NCI-H1048 (cell line): ENCODE measurements at places on chromosomes 11 and 22.

DNA sequence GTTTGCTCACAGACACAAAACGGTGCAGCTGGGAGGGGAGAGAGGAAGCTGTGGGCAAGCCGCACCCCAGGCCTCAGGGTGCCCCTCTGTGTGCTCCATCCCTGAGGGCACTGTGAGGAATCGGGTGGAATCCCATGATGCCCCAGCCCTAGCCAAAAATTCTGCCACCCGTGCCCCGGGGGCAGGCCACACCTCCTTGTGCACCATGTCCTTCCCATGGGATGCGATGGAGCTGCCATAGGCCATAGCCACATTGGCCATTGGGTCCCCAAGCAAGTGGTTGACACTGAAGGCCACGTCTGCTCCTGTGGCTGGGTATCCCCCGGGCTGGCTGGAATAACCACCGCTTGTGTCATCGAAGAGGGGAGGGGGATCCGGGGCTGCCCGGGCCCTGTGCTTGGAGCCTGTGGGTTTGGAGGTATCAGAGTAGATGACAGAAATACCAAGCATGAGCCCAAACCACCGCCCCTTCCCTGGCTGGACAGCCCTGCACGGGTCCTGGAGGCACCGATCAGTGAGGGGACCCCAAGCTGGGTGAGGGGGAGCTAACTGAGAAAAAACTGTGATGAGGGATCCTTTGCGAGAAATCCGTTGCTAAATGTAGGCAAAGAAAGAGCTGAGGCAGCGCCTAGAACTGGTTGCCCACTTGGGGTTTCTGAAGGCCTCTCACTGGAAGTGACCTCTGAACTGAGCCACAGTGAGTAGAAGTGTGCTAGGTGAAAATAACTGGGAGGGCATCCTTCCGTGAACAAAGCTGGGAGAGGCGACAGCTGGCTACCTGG, 863 bp downstream of the YIF1A start:
- no peak for DNase-seq

DNA sequence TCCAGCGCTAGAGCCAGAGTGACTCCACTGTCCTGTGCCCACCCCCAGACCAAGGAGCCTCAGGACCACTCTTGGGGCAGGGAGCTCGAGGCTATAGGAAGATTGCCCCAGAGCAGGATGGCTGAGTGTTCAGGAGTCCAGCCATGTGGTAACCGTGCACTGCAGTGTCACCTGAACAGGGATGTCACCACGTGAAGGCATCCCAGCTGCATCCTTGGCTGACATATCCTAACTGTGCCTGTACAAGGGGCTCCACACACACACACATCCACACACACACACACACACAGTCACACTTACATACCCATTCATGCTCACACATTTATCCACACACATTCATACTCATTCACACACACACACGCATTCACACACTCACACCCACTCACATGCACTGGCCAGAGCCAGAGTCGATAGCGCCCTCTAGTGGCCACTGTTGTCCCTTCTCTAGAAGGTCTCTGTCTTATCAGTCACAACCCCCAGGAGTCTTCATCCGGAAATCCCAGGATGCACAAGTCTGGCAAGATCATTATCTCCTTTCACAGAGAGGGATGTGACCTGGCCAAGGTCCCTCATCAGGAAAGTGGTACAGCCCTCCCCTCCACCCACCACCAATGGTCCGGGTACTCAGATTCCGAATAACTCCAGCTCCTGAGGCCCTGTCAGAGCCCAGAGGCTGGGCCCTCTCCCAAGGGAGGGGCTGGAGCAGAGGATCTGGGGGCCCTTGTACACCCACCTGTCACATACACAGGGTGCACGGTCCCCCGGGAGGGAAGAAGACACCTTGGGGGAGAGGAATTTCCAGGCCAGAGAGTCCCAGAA, 55.1 kb downstream of the IGLL5 start:
- DNase-seq, result peak; percentile 11

DNA sequence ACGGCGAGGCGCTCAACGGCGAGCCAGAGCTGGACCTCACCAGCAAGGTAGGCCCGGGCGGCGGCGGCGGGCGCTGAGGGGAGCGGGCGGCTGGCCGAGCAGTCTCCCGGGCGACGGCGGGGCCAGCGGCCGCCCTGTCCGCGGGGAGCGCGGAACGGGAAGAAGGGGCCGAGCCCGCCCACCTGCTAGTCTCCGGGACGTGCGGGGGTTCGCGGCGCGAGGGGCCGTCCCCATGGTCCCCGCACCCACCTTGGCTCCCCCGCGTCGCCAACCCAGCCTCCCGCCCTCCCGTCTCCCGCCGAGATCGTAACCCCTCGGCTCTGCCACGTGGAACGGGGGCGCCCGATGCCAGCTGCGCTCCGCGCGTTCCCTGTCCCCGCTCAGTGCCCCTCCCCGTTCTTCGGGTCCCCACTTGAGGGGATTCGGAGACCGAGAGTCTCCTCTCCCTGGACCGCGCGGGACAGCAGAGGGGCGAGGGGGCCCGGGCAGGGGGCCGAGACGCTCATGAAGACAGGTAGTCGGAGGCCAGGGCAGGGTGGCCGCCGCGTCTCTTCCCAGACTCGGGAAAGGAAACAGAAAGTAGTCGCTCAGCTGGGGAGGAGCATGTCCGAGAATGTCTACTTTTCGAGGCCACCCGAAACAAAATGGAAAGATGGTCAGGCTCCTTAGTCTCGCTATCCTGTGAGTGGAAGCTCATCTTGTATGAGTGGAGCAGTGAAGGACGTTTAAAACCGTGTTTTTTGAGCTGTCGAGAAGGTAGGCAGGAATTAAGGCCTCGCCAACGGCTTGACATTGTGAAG, 557 bp downstream of the GTPBP1 start:
- DNase-seq, result no peak

DNA sequence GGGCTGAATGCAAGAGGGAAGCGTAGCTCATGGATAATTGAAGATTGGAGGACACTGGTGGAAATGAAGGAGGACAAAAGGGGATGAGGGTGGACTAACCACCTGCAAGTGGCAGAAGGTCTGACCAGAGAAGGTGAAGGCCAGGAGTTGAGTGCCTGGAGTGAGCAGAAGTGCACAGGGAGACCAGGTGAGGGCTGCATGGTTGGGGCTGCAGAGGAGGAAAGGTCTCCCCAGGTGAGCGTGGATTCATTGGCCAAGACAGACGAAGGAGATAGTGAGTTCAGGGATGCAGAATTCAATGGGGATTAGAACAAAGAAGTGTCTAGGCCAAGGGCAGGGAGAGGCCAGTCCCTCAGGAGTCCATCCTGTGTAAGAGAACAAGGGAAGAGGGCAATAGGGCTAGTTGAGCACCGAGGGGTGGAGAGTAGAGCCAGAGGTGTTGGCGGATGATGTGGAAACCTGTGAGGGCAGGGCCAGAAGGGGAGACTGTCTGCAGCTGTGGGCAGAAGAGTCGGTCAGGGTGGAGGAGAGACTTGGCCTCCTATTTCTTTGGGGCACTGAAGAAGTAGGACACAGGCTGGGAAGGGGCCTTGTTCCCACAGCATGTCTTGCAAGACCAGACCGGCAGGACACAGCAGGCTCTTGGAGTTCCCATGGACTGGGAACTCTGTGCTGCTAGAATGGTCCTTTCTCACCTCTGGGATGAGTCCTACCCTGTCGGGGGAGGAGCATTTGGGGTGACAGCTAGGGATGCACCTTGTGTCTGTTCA, 6.7 kb downstream of the TRIM29 start:
- DNase-seq, result no peak

DNA sequence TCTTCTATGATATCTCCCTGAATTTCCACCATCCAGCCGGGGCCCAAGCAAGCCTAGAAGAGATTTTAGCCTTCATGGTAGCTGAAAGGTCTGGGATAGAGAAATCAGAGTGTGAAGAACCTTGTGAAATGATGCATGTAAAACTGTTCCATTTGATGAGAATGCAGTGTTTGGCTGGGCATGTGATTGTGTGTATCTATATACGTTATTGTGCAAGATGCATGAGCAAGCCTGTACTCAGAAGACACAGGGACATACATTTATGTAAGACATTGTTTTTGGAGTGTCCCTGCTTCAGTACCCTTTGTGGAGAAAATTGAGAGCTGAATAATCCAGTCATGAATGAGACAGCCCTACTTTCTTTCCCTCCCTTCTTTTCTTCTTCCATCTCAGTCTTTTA, 15.2 kb upstream of the OR52K2 start:
- no peak for DNase-seq

DNA sequence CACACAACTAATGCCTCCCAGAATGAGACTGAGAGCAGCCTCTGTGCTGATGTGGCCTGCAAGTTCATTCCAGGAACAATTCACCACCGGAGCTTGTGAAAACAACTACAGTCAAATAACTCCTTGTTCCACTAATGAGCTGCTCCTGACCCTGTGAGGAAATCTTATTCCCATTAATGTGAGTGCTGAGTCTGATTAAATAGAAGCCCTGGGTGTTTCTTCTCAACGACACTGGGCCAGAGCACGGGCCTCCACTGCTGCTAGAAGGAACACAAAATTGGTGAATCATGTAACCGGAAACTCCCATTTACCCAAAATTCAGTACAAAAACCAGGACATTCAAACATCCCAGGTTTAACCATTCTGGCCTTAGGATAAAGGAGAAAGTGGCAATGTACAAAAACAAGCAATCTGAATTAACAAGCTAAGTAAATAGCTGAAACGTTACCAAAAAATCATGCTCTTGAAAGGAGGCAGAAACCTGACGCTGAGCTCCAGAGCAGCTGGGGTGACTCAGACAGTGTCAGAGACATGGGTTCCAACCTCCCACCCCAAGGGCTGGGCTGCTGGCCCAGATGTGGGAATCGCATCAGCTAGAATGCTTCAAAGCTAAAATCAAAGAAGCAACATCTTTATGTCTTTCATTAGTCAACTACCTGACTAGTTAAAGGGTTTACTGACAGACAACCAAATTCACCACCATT, 26.7 kb downstream of the SERGEF start:
- no peak for DNase-seq

- DNase-seq, result no peak
These were observed 10.4 kb upstream of the PPP2R1B start for GRCh38 chr11:111776398-111777093.

DNA sequence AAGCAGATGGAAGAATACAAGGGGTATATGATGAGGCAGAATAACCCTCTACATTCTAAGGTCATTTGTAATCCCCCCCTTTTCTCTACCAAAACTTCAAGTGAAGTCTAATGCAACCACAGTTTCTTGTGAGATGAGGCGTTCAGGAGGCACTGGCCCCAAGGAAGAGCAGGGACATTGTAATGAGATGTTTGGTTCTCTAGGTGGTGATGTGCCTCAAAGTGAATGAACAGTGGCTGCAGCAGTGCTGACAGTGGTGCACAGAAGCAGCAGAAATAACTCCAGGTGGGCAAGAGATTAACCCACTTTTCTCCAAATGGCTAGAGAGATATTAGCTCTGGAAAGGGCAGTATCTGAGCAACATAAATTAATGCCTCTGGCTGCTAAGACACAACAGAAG, 33.8 kb downstream of the PDGFD start:
- no peak for DNase-seq

GRCh38 chr22:35531676-35532075, 9.0 kb upstream of the RASD2 start:
- no peak for DNase-seq

DNA sequence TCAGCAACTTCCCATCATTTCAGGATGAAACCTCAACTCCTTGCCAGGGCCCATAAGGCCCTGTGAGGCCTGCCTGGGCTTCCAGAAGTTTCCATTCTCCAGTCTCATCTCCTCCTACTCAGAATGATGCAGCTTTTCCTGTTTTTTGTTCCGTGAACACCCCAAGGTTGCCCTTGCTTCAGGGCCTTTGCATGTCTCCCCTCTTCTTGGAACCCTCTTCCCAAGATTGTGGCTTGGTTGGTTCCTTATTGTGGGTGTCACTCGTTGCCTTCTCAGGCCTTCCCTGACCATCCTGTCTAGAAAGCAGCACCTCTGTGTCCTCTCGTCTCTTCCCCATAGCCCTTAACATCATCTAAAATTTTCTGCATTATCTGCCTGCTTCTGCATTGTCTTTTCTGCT, 23.2 kb upstream of the YWHAH start:
- DNase-seq, result no peak

GRCh38 chr11:65169164-65169641, 830 bp upstream of the SPDYC start:
- DNase-seq, result no peak

DNA sequence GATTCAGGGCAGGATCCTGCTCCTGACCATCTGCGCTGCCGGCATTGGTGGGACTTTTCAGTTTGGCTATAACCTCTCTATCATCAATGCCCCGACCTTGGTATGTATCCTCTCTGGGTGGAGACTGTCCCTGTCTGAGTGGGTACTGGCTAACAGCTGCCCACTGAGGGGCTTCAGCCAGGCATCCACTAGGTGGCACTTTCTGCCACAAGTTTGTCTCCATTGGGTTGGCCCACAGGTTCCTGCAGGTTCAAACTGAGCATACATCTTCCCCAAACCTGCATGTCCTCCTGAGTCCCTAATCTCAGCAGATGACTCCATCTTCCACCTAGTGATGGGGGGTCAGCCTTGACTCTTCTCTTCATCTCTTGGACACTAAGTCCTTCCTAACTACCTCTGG, 4.4 kb downstream of the SLC2A11 start:
- no peak for DNase-seq

- no peak for DNase-seq
These were observed 6.6 kb upstream of the CDC42BPG start for GRCh38 chr11:64850979-64851567.

DNA sequence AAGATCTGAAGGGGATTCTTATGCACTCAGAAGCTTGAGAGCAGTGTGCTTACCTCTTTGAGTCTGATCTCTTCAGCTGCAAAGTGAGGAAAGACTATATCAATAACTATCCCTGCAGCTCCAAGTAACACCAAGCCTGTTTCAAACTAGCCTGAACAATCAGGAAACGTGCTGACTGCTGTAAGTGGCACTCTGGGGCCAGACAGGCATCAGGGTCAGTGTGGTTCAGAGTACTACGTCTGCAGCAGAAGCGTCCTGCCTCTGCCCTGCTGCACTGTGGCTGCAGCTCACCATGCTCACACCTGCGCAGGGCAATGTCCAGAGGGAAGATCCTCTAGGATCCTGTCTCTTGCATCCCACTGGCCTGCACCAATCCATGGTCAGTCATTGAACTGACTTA, 25.5 kb upstream of the LINC01488 start:
- no peak for DNase-seq

DNA sequence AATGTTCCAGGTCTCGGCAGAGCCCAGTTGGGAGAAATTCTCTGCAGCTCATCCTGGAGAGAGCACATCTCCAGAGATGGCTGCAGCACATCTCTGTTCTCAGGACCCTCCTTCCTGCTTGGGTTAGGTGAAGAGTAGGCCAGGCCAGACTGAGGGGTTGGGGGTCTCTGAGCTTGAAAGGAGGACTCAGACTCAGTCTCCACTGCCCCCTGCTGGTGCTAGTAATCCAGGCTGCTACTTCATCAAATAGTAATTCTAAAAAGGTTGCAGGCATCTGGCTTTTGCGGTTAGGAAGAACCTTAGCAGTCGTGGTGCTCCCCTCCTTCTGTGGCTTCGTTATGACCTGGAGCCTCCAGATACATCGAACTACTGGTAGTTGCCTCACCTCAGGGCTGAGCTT, 9.7 kb downstream of the TUB start:
- DNase-seq, result no peak

- no peak for DNase-seq
These were observed 369.8 kb upstream of the CCDC90B start for GRCh38 chr11:83655976-83656375.

GRCh38 chr11:12668166-12668565, 6.1 kb upstream of the TEAD1 start:
- DNase-seq, result no peak
